Uterus (tissue), 4 donors: ENCODE measurements at places on chromosomes 3 and 15. TPM values are rescaled to one million over a fixed set of nuclear protein-coding genes. Genes with fewer than 3 reads are reported as not detected.

DNA sequence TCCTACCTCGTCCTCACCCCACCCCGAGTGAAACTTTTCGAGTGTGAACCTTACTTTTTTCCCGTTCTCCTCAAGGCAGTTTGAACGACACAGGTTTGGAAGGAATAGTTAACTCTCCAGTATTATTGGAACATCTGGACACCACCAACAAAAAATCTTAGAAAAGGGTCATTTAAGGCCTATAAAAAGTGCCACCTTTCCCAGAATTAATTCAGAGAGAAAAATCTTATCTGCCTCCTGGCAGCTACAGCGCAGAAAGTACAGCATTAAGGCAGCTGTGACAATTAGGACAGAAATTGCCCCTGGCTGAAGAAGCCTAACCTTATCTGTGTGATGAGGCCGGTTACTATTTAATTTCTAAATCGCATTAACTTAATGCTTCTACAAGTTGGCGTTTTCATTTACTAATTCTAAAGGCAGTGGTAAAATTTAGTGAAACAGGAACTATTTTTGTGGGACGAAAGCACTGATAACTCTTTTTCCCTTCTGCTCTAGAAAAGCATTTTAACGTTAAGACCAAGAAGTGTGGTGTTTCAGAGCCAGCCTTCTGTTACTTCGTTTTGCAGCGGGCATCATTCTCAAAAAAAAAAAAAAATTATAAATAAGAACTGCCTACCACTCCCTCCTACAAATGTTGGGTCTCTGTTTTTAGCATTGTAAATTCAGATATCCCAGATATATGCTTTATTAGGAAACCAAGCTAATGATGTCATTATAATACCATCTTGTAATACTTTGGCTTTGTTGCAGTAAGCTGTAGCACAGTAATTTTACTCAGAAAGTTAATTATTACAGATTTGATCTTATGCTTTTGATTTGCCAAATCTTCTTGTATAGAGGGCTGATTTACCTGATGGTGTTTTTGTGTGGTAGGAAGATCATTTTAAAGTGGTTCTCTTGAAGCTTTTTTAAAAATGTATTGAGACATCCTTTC lies 1.4 kb downstream of the ATP11B start:
- DNase-seq: no peak

DNA sequence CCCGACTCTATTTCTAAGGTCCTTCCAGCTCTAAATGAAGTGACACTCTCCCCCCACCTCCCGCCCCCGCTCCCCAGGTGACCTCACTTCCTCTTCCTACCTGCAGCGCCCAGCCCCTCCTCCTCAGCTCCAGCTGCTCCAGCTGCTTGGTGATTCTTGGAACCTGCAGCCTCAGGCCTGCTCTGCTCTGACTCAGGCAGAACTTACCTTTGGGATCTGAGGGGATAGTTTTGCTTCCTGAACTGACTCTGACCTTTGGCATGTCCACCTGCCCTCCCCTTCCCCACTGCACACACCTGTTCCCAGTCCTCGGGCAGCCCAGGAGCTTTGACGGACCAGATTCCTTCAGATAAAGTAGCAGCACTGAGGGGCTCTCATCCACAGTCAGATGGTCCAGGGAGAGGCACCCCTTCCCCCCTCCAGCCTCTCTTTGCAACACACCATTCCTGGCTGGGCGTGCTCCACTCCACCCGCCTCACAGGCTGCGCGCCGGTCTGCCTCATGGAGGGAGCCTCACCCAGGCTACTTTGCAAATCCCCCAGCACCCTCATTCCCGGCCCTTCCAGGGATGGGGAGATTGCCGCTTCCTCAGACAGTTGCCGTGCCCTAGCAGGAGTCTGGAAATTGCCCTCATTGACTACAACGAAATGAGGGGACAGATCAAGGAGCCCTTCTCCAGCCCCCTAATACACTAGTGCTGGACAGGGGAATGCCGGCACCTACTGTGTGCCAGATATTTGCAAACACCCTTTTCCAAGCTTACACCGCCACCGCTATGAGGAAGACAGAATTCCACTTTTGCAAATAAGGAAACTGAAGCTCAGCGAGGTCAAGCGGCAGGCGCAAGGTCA lies 692 bp upstream of the C15orf39 start:
- DNase-seq: peak; percentile 34

DNA sequence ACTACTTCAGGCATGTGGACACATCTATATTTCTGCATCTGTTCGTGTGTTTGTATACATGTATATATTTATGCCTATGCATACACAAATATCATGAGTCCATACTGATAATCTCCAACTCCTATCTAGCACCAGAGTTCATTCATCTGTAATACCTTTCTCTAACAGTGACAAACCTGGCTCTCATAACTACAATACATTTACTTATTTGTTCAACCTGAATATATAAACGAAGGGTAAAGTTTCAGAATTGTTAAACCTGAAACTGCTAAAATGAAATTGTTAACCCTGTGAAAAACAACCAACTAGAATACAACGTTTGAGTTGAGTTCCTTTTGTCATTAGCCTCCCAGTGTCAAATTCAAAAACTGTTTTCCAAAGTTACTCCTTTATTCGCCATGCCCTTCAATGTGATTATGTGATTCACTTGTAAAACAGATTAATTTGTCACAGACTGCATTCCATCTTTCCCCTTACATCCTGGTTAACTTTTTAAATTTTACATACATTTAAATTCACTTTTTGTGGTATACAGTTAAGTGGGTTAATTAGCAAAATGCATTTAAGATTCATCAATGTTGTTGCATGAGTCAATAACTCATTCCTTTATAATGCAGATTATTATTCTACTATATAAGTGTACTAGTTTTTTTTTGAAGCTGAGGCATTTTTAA lies 58.5 kb downstream of the PIK3R4 start:
- no peak for DNase-seq

- no peak for DNase-seq
Measured at GRCh38 chr15:91922646-91923547, 69.4 kb downstream of the SLCO3A1 start.

The TRH gene
- 0.37 TPM for total RNA-seq

GRCh38 chr15:81916451-81916850 lies 129.4 kb downstream of the MEX3B start:
- no peak for DNase-seq

The TUSC2 gene
- total RNA-seq: 24.4 TPM

The PRKCD gene
- total RNA-seq: 16.8 TPM

DNA sequence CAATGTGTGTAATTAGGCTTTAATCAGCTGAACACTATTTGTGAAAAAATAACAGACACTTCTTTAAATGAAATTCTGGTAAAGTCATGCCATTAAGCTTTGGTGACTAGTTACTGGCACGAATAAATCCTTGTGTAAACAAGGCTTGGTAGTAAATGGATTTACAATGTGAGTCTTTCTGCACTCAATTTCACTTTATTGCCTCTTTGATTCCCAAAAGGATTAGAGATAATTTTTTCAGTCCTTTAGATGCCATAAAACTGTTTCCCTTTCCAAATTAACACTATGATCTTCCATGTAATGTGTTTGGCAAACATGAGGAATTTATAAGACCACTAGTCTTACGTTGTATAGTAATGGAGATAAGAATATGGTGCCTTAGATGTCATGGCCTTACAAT lies 339.5 kb upstream of the DNAJC19 start:
- no peak for DNase-seq

The APOD gene
- total RNA-seq: 8.5 TPM

DNA sequence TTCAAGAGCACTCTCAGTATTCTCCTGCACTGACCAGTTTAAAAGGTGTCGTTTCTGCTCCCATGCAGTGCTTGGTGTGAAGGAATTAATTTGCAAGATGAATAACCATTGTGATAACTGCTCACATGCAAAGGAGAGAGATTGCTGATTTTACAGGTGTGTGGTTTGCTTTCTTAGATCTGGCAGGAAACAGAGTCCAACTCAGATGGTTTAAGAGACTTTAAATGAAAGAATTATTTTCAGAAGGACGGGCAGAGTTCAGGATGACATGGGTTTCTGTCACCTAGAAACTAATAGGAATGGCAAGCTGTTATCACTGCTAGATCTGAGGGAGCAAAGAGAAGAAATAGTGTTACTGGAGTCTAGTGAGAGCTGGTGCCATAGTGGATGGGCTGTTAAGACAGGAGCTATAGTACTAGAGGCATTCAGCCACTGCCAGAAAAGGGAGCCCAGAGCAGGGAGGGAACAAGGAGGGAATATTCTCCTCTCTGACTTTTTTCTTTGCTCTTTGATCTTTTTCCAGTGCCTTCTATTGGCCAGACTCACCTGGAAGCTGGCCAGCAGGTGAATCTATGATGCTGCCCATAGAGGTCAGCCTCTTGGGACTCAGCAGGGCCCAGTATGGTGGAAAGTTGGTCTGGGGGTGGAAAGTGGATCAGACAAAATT lies 14.9 kb downstream of the ATXN7 start:
- no peak for DNase-seq

DNA sequence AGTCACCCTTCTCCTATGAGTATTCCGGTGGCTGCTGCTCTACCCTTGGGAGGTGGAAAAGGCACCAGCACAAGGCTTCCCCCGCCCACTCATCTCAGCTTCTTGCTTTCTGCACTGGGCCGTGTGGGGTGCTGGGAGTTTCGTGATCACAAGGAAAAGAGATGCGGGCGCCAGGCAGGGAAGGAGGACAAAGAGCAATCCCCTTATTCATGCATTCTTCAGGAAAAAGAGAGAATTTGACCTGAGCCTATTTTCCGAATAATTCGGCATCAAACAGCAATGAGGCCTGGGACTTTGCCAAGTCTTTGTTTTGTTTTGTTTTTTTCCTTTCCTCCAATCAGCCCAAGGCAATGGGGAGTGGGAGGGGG lies 102.2 kb upstream of the LPP start:
- DNase-seq: peak; percentile 89

DNA sequence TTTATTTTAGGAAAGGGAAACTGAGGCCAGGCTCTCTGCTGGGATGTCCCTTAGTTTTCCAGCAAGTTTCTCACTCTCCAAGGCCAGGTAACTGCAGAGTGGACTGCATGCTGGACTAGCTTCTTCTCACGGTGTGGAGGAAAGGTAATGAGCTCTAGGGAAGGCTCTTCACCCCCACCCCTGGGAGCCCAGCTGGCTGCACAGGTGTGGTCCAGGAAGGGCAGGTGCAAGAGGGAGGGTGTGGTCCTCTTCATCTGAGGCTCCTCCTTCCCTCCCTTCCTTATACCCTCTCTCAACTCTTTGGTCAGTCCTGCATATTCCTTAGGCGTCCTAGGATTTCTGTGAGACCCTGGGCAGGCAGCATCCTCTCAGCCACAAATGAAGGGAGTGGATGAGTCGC lies 33.9 kb downstream of the RNU5B-1 start:
- no peak for DNase-seq

GRCh38 chr3:171620825-171621434 lies 160.7 kb upstream of the TNIK start:
- no peak for DNase-seq

- DNase-seq: no peak
Measured at GRCh38 chr15:74216949-74217348, 14.4 kb upstream of the STRA6 start.

- DNase-seq: no peak
Measured at GRCh38 chr3:9727041-9727595, 4.4 kb upstream of the BRPF1 start.

GRCh38 chr15:77869021-77869895 lies 208.3 kb downstream of the TBC1D2B start:
- DNase-seq: no peak

- no peak for DNase-seq
Measured at GRCh38 chr3:122691195-122691594, 10.6 kb downstream of the PARP14 start.

DNA sequence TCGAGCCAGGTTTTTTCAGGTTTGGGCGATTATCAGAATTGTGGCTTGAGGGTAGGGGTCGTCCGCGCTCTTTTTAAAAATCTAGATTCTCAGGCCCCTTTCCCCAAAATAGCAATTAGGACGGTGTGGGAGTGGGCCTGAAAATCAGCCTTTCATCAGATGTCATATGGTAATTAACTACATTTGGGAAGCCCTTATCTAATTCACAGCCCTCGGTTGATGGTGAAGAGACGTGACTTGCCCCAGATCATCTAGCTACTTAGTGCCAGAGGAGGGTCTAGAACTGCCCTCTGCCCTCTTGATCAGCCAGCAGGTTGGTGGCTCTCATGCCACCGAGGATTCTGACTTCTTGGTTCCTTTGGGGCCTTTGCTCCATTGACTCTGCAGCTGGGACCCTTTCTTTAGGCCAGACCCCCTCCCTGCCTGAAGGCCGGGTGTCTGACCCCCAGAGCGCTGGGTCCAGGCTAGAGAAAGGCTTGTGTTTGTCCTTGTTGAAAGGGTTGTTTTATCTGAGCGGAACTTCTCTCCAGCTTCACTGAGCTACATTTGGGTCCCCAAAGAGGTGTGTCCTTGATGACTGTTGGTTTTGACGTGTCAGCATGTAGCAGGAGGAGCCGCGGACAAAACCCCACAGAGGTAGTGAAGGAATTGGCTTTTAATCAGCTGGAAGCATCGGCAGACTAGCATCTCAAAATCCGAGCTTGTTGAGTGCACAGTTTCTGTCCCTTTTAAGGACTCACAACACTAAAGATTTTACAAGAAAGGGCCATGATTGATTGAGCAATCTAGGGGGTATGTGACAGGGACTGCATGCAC lies 857 bp downstream of the AEN start:
- no peak for DNase-seq

DNA sequence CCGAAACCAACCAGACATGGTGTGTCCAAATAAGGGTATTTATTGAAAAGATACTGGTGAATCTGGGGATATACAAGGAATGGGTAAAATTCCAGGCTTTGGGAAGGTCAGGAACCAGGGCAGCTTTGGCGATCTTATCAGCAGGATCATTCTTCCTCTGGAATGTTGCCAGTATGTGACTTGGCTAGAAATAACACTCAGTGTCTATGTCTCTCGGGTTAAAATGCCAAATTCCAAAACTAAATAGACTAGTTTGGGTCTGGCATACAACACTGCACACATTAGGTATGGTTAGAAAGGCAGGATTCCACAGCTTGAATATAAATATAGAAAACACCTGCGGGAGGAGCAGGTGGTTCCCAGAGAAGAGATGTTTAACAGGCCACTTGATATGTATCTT lies 220.2 kb upstream of the CD96 start:
- DNase-seq: no peak

The C15orf62 gene
- total RNA-seq: not detected

The LMAN1L gene
- 1.5 TPM for total RNA-seq

- DNase-seq: peak; percentile 55
Measured at GRCh38 chr3:148992027-148992634, 791 bp downstream of the GYG1 start.

The TUSC7 gene
- total RNA-seq: not detected

The EPHA6 gene
- total RNA-seq: 2.7 TPM

GRCh38 chr3:106624154-106624553 lies 753.1 kb upstream of the CCDC54 start:
- DNase-seq: no peak

- no peak for DNase-seq
Measured at GRCh38 chr3:172799246-172799645, 48.7 kb downstream of the ECT2 start.

DNA sequence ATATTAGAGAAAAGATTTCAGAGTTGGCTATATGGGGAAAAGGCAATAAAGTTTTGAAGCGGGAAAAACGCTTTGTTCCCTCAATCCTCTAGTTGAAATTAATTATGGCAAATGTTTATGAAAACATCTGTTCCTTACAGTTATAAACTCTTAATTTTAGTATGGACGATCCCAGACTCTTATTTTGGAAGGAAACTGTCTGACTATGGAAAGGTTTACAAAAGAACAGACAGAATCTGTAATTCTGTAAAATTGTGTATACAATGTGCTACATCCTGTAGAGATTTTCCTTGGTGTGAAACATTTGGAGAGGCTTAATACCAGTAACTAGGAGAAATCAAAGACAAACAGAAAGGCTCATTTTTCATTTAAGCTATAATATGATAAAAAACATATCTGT lies 311.8 kb downstream of the TBC1D5 start:
- DNase-seq: no peak
